AG10803 (cell line): ENCODE measurements at places on chromosomes 4 and X.

DNA sequence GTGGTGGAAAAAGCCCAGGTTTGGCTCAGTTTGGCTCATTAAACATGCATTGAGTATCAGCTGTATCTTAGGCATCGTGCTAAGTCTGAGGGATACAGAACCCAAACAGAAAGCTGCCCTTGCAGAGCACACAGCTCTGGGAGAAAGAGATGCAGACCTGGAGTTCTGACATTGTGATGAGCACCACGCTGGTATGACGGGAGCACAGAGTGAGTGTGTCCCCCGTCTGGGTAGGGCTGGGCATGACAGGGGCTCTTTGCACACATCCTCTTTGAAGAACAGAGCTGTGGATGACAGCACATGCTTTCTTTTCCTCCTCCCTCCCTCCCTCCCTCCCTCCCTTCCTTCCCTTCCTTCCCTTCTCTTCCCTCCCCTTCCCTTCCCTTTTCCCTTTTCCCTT, 52.2 kb downstream of the CLCN4 start:
- no peak for DNase-seq

GRCh38 chr4:145760961-145761929, 81.3 kb downstream of the C4orf51 start:
- DNase-seq: no peak

DNA sequence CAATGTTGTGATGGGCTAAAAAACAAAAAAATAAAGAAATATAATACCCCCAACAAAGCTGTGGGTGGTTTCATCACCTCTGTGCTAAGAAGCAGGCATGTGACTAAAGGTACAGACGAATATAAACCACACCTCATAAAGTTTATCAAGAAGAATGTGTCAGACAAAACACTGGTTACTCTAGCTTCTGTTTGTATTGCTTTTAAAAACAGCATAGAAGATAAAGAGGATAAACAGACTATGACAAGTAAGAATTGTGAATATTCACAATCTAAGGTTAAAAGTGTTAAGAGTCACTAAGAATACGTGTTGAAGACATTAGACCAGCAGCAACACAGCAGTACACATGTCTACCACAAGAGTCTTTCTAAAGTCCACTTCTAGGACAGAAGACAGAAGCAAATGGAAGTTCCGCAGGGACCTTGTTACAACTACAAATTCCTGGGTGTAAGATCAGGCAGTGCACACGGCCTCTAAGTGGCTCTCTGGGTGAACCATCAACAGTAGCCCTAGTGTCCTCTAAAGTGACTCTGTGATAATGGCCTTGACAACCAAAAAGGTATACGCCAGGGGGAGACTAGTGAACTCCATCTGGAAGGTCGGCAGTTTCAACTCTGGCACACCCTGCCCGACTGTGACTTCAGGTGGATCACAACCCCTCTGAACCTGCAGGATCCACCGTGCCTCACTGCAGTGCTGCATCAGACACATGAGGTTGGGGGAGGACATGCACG, 8.3 kb upstream of the FGFBP2 start:
- DNase-seq: no peak

- DNase-seq: no peak
Observed at GRCh38 chr4:70300215-70300614, 34.6 kb upstream of the CABS1 start.

DNA sequence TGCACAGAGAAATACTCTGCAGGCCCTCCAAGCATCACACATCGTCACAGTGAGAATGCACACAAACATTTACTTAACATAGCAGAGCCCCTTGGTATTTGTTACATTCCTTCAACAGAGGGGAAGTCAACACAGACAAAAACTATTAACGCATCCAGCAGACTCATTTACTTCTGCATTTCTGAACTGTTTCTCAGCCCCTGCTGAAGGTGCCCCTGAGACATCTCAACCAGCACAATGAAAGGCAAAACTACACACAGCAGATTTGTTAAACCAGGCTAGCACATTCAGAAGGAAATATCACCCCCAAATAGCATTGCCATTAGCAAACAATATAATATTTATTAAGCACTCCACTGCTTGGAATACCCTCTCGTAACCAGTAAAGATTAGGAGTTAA, 367.0 kb downstream of the RAB28 start:
- no peak for DNase-seq

DNA sequence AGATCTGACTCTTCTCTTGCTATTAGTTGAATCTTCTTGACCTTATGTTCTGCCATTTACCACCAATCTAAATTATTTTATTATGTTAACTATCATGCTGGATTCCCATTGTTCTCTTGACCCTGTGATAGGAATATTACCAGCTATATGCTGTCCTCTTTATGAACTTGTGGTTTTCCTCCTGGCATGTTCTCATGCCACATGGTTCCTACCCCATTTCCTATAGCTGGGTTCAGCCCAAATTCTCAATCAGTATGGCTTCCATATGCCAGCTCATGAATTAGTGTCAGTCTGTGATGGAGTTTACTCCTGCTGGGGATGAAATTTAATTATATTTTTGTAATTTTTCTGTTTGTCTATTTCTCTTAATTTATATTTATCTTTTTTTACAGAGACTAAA, 430.5 kb downstream of the SMARCA1 start:
- DNase-seq: no peak

GRCh38 chr4:56764775-56765174, 56.7 kb downstream of the SPINK2 start:
- DNase-seq: peak; percentile 62

DNA sequence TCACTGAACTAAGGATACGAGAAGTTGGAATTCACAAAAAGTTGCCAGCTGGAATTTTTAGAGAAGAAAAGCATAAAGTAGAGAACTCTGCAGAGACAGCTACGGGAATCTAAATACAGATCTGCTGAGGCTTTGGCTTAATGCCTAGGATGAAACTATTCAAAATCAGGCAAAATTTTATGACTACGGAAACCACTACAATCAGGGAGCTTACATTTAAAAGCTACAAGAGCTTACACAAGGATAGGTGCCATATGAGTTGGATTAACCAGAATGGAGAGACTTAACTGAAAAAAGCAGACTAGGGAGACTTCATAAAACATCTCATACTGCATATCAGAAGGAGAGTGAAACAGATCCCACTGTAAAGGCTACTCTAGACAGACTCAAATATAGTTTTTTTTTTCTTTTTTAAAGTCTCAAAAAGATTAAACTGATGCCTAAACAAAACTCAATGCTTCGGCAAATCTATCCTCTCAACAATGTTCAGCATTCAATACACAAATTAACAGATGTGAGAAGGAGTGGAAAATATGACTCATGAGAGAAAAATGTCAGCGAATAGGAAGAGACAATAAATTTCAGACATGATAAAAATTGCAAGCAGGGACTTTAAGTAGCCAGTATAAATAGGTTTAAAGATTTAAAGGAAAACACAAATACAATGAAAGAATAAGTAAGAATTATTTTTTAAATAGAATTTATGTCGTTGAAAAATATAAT, 586.1 kb downstream of the FSTL5 start:
- peak; percentile 87 for DNase-seq

- no peak for DNase-seq
Observed at GRCh38 chr4:152079543-152080293, 318.9 kb upstream of the GATB start.

DNA sequence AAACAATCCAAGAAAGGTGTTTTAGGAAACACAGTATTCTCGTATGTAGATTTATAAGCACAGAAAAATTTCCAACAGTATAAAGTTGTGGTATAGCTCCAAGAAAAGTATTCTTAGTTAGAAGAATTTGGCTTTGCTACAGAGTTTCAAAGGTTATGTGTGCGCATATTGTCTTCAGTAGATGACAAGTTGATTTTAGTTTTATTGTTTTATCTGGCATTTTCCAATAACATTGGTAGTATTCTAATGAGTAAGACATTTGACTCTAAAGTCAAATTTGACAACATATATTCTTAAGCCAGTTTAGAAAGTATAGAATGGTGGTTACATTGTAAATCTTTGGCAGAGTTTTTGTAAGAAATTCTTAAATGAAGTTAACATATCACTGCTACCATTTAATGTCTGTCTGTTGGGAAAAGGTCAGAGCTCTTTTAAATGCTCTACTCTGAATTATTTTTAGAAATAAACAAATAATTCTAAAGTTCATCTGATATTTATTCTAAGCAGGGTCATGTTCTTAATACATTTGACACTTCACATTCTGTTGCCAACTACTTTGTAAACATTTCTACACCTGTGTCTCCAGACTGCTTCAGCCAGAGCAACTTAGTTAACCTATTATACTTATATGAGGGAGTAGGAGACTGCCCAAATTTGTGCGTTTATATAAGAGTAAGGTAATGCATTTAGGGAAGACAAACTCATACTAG, 30.0 kb downstream of the CLCN3 start:
- no peak for DNase-seq

- peak; percentile 17 for DNase-seq
Observed at GRCh38 chrX:54807524-54808108, at the start of gene MAGED2. Gene MAGED2 (plus strand): TSS chrX:54807745. CDS start chrX:54809332, 1,587 bp downstream.
